Stimulated activated naive CD4-positive, alpha-beta T cell treated with Interleukin-2 at 50 U/mL for 16 hours (primary cell): ENCODE measurements at places on chromosomes 1 and 21.

DNA sequence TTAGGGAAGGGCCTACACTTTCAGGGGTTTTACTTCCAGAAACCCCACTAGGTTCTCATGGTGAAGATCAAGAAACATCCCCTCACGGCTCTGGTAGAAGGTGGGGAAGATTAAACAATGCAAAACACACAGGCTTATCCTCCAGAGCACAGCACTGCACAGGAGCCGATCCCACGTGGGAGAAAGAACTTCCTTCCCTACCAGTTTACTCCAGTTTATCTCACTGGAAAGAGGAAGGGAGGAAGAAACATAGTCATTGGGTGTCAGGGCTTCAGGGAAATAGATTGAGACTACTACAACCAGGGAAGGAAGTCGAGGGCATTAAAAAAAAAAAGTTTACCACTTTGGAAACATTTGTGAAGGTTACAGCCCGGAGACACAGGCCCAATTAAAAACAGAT is 164.4 kb downstream of the NTPCR start:
- DNase-seq: no peak

DNA sequence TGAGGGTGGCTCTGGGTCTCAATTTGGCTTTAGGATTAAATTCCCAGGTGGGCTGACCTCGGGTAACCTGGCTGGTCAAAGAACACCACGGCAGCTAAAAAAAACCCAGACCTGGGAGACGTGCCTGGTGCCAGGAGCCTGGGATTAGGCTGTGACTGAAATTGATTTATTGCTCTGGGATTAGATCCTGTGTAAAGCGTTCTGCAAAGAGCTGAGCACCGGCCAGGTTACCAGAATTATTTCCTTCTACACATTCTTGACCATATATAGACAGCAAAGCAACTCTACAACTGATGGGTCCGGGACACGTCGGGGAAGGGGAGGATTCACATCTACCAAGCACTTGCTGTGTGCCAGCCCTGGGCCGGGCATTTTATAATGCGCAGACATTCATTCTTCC is 45.2 kb downstream of the TMCO4 start:
- no peak for DNase-seq

DNA sequence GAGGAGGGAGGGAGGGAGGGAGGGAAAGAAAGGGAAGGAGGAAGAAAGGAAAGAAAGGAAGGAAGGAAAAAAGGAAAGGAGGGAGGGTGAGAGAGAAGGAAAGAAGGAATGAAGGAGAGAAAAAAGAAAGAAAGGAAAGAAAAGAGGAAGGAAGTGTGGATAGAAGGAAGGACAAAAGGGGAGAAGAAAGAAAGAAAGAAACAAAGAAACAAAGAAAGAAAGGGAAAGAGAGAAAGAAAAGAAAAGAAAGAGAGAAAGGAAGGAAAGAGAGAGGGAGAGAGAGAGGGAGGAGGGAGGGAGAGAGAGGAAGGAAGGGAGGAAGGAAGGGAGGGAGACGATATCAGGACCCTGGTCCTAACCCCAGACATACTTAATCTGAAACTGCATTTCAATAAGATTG is 146.2 kb upstream of the ZC3H11B start:
- DNase-seq: no peak

- DNase-seq: no peak
These were observed 193.7 kb downstream of the FOXD2 start for GRCh38 chr1:47631411-47631995.
